ENCODE measurements at places on chromosomes 7 and 10. TPM values are rescaled to one million over a fixed set of nuclear protein-coding genes. Genes with fewer than 3 reads are reported as not detected.
A peak's percentile ranks its signal among the peaks of the same experiment; 100 is the strongest.

DNA sequence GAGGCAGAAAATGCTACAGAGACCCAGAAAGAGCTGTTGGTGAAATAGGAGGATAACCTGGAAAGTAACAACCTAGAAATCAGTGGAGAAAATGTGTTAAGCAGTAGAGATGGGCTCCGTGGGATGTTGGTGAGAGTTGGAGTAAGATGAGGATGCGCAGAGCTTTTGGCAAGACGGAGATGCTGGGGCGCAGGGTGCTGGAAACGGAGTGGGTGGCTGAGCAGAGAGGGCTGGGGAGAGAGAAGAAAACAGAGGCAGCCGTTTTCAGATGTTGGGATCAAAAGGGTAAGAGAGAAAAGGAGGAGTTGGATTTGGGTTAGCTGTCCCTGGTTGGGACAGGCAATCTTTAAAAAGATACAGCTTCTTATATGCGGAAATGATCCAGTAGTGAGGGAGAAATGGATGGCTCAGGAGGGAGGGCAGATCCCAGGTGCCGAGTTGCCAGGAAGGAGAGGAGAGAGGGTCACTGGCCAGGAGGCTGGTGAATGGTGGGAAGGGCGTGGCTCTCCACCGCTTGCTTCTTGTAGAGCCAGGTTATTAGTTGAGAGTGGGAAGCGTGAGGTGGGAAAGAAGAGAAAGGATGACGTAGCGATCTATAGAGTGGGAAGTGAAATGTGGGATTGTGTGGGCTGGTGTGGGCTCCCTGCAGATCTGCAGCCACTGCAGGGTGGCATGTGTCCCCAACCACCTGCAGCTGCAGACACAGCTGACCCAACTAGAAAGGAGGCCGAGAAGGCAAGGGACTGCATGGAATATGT, 182.2 kb upstream of the SVIL start:
- no peak for DNase-seq

- DNase-seq: no peak
These were observed 4.7 kb downstream of the MTERF1 start for GRCh38 chr7:91875851-91876250.

GRCh38 chr10:116690356-116691322, 51.7 kb downstream of the HSPA12A start:
- peak; percentile 58 for DNase-seq

- DNase-seq: peak; percentile 57
These were observed 187.9 kb downstream of the PLXDC2 start for GRCh38 chr10:20004087-20004523.

The PSD gene
- total RNA-seq: 0.30 TPM

The LGI1 gene
- total RNA-seq: 0.68 TPM

DNA sequence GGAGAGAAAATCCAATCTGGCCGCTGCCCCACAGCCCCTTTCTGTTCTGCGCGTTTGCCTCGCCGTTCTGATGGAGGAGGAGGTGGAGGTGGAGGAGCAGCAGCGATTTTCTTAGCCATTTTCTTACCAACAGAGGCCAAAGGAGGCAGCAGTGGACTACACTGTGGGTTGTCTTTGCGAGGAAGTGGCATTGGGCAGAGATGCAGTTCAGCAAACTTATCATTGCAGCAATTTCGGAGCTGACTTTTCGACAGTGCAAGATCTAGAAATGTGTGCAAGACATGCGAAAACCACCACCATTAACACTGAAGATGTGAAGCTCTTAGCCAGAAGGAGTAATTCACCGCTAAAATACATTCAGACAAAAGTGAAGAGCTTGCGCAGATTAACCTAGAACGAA, 1.9 kb upstream of the ARL4A start:
- peak; percentile 36 for DNase-seq

DNA sequence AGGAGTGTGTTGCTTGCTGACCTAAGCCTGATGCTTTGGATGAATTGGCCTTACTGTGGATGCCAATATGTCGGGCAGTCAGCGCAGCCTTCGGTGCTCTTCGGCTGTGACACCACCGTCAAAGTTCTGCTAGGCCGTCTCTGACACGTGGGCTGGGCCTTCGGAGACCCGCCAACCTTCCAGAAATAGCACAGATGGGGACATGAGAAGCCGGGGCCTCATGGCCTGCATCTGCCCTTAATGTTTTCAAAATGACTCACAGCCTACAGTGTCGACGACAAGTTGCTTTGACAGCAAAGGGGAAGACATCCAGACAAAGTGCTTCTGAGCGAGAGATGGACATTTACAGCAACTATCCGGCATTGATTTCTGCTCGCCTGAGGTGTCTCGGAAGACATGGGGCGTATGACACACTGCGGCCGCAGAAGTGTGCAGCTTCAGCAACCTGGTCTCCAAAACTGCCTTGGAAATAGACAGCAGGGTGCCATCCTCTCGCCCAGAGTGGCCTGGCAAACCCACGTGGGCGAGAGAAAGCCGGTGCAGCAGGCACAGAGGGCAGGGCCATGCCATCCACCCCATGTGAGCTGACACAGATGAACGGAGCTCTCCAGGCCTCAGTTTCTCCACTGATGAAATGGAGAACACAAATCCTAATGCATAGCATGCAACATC, 94.0 kb upstream of the PPP2R2D start:
- no peak for DNase-seq

DNA sequence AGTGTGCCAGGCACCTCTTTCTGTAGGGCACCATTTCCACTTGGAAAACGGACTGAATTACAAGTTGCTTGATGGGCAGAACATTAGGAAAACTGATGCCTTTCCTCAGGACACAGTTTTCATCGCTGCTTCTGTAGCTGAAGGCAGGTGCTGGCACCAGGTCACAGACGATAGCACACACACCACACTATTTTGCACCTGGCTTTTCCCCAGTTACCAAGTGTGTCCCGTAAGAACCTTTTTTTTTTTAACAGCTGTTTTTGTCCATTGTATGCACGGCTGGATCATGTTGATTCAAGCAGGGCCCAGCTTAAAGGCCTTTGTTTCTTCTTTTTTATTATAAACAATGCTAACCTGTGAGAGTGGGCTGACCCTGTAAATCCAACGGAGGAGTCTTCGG, 1.3 kb upstream of the GET4 start:
- no peak for DNase-seq

The WEE2 gene
- not detected for total RNA-seq

DNA sequence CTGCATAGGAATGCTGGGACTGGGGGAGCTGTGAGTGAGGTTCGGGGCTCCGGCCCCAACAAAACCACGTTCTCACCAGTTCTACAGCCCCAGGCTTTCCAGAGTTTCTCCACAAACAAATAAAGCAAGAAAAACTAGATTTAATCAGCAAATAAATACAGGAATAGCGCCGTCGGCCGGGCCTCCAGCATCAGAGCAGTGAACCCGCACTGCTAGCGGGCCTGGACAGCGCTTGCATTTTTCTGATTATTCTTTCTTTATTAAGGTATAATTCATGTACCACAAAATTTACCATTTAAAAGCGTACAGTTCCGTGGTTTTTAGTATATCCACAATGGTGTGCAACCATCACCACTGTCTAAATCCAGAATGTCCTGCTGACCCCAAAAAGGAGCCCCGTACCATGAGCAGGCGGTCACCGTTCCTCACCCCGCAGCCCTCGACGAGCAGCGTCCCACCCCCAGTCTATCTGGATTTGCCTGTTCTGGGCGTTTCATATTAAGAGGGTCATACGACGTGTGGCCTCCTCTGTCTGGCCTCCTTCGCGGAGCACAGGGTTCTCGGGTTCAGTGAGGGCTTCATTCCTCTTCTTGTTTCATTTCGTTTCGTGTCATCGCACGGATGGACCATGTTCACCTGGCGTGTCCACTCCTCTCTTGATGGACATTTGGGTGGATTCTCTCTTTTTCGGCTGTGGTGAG, 35.5 kb upstream of the FOXL3 start:
- no peak for DNase-seq

The FAM25A gene
- not detected for total RNA-seq

The NEURL1 gene
- total RNA-seq: 0.17 TPM

GRCh38 chr7:120110169-120110568, 162.8 kb upstream of the KCND2 start:
- no peak for DNase-seq

GRCh38 chr7:115005251-115005650, 83.4 kb downstream of the MDFIC start:
- no peak for DNase-seq

The C7orf33 gene
- total RNA-seq: not detected

- no peak for DNase-seq
These were observed 150.2 kb upstream of the INSYN2A start for GRCh38 chr10:127346604-127347003.

DNA sequence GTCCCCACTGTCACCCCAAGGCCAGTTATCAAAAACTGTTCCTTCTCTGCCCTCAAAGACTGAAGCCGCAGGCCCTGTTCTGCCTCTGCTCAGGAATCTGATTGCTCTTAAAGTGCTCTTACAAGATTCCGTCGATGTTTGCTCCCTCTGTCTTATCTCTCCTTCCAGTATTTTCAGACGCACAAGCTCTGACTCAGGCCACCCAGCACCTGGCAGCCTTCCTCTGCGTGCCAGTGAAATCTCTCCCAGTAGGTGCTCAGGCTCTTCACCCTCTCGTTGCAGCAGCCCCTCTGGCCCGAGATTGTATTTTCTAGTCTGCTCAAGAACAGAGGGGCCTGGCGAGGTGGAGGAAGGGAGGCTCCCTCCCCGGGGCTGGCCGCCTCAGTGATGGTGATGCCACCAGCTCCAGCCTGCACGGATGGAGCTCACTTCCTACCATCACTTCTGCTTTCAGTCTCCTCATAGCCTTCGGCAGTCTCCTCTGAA, 276.2 kb downstream of the USP6NL start:
- no peak for DNase-seq

GRCh38 chr7:95594185-95594584, 2.1 kb downstream of the PDK4 start:
- DNase-seq: no peak

DNA sequence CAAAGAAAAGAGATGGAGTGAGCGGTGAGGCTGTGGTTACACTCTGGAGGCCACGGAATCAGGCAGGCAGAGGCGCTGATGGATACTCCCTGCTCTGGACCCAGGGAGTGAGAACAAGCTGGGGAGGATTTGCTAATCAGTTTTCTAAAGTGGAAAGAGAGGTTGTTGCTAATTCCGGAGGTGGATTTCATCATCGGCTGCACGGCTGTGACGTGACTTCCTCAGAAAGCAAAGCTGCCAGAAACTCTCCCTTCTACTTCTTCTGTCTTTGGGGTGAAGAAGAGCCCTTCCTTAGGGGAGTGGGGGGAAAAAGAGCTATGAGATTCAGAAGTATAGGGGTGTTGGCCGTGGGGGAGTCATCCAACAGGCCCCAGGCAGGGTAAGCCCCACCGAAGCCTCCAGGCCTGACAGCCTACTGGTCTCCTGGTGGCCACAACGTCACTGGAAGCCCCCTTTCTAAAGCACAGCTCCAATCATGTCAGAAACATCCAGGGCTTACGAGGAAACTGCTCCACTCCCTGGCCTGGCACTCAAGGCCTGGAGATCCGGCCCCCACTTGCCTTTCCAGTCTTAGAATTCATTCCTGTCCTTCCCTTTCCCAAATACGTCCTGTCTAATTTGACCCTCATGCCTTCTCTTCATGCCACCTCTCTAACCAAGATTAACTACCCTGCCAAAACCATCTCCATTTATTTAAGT, 114.5 kb downstream of the HIP1 start:
- DNase-seq: peak; percentile 57
